Fibroblast of skin of abdomen (primary cell): ENCODE measurements at places on chromosomes 16 and 17.

DNA sequence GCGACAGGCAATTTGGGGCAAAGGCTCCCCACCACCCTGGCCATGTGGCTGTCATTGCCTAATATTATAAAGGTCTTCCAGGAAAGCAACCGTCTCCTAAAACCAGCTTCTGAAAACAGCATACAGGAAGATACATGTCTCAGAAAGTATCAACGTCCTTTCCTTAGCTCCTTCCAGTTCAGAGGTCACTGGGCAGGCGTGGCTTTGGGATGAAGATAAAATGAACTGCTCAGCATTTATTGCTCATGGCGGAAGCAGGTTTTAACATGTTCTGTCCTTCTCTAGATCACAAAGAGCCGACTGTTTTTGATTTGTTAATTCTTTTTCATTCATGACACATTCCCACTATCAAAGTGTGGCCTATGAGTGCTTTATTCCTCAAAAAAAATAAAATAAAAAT is 8.0 kb downstream of the CFAP20 start:
- no peak for DNase-seq

DNA sequence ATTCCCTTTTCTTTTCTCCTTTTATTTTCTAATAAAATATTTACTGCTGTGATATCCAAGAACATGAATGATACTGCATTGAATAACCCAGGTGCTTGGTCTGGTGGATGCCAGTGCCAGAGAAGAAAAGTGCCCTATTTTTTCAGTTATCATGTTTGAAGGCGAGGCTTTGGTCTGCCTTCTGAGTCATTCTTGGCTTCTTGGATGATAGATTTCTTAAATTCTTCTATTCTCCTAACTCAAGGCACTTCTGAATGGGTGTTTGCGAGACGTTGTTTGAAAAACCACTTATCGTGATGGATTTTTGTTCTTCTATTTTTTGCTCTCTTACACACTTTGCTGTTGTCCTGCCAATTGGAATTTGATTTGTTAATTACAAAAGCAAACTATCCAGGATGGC is 66.7 kb downstream of the FTO start:
- no peak for DNase-seq

DNA sequence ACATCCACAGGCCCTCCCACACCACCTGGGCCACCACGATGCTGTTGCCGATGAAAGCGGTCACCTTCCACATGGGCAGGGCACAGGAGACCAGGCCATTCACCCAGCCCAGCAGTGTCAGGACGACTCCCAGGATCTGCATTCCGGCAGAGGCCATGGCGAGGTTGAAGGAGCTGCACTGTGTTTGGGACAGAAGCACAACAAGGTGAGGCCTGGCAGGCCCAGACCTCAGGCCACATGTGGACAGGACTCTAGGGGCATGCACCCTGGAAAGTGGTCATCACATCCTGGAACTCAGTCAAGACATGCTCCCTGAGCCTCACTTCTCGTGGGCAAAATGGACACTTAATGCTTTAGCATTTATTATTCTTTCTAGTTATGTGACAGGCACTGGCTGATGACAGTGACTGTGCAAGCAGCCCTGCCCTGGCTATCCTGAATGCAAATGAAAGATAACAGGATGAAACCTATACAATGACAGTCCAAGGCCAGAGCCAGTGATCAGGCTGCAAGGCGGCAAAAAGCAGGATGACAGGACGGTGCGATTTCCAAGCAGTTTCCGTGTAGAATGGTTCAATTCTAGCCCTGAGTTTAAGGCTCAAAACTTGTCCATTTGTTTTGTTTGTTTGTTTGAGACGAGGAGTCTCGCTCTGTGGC is 2.0 kb downstream of the CLDN6 start:
- no peak for DNase-seq

DNA sequence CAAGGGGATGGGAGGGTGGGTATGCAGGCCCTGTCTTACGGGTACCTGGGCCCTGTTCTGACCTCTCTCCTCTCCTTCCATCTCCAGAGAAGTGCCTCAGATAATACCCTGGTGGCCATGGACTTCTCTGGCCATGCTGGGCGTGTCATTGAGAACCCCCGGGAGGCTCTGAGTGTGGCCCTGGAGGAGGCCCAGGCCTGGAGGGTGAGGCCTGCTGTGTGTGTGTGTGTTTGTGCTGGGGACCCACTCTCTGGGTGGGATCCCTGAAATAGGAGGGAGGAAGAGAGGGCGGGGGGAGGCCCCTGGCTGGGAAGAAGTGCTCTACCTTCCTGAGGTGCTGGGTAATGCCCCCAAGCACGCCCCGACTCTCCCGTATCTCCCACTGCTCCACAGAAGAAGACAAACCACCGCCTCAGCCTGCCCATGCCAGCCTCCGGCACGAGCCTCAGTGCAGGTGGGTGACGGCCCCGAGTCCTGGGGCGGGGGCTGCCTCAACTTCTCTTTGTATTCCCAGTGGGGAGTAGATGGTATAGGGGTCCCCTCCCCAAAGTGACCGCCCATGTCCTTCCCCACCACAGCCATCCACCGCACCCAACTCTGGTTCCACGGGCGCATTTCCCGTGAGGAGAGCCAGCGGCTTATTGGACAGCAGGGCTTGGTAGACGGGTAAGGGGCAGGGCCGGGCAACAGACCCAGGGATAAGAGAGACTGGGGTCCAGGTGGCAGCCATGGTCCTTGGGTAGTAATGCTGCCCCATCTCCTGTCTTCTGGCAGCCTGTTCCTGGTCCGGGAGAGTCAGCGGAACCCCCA is 7.8 kb downstream of the GRB7 start:
- no peak for DNase-seq

DNA sequence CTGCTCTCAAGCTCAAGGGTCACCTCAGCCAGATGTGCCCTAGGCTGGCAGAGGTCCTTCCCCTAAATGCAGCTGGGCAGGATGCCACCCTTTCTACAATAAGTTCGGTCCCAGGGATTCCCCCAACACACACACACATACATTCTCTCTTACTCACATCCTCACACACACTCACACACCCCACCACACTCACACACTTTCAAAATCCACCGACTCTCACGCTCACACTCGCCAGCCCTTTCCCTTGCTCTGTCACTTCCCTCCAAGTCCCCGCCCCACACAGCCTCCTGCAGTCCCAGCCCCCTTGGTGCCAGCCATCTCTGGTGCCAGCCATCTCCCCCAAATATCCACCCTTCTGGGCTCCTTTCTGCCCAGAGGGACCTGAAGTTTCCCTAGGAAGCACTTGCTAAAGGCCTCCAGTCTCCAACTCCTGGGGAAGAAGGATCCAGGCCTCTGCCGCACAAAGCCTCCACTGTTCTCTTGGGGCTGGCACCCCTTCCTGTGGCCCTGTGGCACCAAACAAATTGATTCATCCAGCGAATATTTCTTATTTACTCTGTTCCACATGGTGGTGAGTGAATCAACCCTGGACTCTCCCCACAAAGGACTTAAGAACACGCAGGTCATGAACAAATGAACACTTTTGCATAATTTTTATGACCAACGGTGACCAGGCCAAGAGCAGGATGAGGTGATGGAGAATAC is 3.8 kb upstream of the USP36 start:
- peak; percentile 37 for DNase-seq

- DNase-seq: no peak
Observed at GRCh38 chr17:74369221-74369620, 1.9 kb downstream of the GPR142 start.

DNA sequence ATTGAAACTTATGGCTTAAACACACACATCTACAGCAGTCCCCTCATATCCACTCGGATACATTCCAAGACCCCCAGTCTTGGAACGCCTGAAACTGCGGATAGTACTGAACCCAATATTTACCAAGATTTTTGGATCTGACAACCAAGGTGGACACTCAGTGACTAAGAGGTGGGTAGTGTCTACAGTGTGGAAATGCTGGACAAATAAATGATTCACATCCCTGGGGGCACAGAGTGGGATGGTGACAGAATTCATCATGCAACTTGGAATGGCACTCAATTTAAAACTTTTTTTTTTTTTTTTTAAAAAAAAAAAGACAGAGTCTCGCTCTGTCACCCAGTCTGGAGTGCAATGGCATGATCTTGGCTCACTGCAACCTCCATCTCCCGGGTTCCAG is 54.2 kb upstream of the TRAP1 start:
- no peak for DNase-seq

DNA sequence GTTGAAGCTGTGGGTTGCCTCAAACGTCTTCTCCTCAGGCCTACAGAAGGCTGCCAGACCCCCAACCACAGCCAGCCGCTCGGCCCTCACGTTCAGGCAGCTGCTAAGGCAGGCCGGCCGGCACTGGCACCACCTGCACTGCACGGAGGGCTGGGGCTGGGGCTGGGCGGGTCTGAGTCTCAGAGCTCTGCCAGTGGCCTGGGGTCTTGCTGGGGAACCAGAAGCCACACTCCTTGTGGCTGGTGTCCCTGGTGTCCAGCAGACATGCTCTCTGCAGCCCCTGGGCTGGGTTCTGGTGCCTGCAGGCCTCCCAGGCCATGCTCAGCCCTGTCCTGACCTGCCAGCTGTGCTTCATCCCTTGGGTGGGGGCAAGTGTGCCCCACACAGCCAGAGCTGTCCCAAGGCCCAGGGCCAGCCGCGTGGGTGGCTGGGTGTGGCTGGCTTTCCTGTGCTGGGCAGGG is 42.0 kb downstream of the BAHCC1 start:
- DNase-seq: no peak

DNA sequence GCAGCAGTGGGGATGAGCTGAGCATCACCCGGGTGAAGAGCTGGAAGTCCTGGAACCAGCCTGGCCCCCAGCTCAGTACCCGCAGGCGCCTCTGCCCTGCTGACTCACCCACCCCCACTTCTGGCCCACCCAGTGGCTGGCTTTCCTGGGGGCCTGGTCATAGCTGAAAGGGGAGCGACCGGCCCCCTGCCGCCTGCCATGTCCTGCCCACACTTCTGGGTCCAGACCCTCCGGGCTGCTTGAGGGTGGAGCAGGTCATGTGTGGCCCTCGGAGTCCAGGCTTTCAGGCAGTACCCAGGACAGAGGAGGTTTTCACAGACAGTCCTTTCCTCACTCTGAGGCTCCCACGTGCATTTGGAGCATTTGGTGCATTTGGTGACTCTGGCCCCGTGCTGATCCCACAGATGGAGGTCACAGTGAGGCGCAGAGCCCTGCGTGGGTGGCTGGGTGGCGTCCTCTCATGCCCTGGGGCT is 7.1 kb upstream of the PIEZO1 start:
- DNase-seq: no peak
